ENCODE measurements at places on chromosomes 5 and 9. TPM values are rescaled to one million over a fixed set of nuclear protein-coding genes. Genes with fewer than 3 reads are reported as not detected.

DNA sequence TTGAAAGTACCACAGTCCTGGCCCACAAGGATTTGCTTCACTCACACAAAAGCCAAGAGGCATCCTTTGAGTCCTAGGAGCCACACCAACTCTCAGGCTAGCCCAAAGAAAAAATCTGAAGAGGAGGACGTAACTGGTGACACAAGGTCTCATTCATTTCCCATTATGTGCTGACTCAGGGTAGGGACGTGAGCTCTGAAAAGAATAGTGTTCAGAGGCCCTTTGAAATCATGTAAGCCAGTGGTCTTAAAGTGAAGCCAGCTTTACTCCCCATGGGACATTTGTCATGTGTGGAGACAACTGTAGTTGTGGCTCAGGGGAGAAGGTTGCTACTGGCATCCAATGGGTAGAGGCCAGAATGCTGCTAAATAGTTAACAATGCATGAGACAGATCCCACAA, 332.4 kb downstream of the KCTD16 start:
- DNase-seq, result no peak

Gene SLC34A3
- 10.3 TPM for polyA plus RNA-seq

DNA sequence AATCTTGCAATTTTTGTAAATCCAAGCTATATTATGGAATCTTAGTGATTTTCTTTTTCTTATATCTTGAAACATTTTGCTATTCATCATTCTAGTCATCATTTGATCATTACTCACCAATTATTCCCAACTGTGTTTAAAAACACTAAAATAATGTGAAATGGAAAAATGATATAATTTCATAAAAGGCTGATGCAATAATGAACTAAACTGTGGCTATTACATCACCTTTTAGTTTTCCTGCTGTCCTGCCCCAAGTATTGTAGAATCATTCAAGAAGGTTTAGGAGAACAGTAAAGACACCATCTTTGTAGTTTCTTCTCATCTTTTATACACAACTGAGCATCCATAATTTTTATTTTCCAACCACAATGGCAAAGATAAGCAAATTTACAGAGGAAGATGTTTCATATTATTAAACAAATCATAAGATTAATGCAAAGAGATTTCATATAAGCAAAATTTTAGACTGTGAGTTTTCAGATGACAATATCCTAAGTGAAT, 431.0 kb upstream of the SLC30A5 start:
- DNase-seq, result no peak

- no peak for DNase-seq
Measured at GRCh38 chr5:150053713-150054392, 32.5 kb downstream of the CSF1R start.

- no peak for DNase-seq
Measured at GRCh38 chr9:87275047-87275725, 222.5 kb upstream of the DAPK1 start.

DNA sequence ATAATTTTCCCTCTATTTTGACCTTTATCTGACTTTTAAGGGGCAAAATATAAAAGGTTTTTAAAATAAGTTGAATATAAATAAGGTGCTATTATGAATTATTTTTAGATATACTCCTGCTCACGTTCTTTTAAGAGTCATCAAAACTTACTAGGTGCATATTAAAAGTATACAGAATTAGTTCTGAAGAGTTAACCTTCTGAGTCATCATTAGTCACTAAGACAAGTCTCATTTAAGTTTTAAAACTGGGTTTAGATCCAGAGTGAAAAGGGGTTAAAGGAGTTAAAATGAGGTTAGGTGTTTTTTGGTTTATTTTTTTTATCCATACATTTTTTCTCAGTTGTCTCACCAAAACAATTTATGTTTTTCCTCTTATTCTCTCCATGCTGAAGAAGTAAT, 41.7 kb downstream of the SMIM15 start:
- no peak for DNase-seq

DNA sequence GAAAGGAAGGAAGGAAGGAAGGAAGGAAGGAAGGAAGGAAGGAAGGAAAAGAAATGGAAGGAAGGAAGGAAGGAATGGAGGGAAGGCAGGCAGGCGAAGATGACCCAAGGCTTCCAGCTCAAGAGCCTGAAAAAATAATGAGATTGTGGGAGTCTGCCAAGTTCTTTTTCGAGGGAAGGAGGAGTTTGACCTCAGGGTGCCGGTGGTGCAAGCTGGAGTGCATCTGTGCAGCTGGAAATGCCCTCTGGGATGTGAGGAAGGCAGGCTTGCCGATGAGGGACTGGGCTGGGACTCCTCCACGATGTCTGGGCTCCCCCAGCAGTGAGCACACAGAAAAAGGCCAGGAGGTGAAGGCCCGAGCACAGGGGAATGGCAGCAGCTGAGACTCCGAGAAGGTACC, 154.9 kb upstream of the DAPK1 start:
- DNase-seq, result no peak

DNA sequence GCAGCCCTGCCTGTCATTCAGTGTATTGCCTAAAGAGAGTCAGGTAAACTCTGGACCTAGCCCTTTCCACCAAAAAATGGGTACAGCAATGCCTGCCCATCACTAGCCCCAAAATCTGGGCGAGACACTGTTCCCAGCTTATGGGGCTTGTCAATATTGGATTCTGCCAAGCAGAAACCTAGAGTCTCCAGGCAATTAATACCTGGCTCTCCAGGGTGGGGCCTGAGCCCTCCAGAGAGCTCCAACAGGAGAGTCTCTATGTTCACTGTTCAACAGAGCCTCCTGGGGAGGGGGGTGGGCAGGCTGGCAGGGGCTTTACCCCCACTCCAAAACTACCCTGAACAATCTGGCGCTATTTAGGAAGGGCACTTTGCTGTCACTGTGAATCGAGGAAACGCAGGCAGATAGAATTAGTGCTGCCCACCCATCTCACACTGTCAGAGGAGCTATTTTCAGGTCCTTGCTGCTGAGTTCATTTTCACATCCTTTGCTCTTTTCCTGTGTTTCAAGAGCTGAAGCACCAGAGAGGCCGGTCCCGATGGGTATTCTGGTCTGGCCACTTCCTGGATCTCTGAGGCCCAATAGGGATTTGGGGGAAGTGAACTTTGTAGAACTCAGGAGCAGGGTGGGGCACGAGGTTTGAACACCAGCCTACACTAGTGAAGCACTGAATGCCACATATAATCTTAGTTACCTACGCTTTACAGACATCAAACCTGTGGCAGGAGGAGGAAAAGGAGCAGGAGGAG, 121.8 kb downstream of the C5orf15 start:
- DNase-seq, result no peak

DNA sequence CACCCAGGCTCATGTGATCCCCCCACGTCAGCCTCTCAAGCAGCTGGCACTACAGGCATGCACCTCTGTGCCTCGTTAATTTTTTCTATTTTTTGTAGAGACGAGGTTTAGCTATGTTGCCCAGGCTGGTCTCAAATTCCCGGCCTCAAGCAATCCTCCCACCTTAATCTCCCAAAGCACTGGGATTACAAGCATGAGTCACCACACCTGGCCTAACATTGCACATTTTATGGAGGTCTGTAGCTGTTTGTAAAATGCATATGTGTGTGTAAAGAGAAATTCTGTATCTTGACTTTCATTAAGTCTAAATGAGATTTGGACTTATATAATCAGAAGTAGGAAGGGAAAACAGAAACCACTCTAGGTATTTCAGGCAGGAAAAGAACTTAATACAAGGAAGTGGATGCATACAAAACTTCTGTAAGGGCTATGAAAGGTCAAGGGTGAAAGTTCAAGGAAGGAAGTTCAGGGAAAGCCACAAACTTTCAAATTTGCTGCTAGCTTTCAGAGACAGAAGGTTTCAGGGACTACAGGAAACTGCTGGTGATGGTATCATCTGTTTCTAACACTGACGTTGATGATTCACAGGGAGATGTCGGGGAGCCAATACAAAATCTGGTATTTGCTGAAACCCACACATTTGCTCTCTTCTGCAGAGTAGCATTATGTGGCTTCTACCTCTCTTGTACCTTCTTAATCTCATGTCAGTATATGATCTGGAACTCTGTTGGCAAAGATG, 209.4 kb downstream of the PIK3R1 start:
- DNase-seq, result no peak

DNA sequence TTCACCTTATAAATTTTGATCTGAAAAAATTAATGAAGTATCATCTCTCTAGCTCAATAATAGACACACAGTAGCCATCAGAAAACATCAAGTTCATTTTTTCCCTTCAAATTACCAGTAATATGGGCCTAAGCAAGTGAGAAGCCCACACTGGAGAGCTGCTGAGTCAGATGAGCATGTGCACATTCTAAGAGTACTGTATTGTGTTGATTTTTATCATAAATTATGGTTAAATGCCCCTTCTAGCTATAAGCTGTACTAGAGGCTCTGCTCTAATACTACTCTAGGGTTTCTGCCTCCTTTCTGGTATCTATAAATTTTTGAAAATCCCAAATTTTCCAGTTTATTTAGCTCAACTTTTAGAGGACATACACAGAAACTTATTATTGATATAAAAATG, 42.1 kb upstream of the TYRP1 start:
- DNase-seq, result no peak

- DNase-seq, result no peak
Measured at GRCh38 chr9:137295849-137296669, 6.0 kb downstream of the NRARP start.

GRCh38 chr5:17403695-17404490, 94.1 kb upstream of the TAF11L2 start:
- DNase-seq, result no peak

- DNase-seq, result no peak
Measured at GRCh38 chr5:139043157-139043905, 154.8 kb downstream of the SIL1 start.

DNA sequence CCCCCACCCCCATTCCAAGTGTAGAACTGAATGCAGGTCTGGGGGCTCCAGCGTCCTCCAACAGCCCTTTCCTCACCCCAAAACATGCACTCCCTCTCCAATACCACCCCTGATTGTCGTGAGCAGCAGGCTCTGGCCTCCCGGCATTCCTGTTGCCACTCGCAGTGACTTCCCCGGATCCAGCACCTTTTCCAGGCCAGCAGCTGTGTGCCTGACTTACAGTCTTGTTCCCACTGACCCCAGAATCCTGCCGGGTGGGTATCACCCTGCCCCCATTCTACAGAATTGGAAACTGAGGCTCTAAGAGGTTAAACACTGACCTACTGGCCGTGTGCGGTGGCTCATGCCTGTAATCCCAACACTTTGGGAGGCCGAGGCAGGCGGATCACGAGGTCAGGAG, 127.2 kb downstream of the OLFM1 start:
- no peak for DNase-seq

Gene ZNF883
- 7.1 TPM for polyA plus RNA-seq

Gene GRIN3A
- 1.6 TPM for polyA plus RNA-seq

GRCh38 chr5:113520429-113520828, 6.9 kb downstream of the YTHDC2 start:
- no peak for DNase-seq

Gene C5orf58
- polyA plus RNA-seq, result 0.11 TPM

- no peak for DNase-seq
Measured at GRCh38 chr5:72266862-72267261, 53.2 kb downstream of the MRPS27 start.

GRCh38 chr9:135960411-135961276, 529 bp downstream of the UBAC1 start:
- DNase-seq, result no peak

DNA sequence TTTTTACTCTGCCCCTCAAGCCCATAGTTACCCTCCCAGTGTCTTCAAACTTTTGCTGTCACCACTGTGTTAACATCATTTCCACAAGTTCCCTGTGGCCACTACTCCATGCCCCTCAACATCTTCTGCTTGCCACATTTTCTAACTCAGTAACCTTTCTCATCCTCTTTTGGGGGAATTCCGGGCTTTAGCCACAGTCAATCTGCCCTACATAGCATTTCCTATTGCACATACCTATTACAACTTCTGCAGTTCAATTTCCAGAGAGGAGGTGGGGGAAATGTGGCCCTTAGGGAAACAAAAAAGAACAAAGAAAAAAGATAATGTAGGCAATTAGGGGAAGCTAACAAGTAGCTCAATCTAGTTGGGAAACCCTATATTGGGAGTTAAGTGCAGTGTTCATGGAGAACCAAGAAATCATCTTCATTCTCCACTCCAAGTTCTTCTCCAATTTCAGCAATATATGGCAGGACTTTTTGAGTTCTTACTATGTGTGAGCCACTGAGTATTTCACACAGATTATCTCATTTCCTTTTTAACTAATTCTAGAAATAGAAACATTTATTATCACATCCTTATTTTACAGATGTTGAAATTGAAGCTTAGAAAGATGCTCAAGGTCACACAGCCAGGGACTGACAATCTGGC, 40.2 kb upstream of the LPAR1 start:
- no peak for DNase-seq

DNA sequence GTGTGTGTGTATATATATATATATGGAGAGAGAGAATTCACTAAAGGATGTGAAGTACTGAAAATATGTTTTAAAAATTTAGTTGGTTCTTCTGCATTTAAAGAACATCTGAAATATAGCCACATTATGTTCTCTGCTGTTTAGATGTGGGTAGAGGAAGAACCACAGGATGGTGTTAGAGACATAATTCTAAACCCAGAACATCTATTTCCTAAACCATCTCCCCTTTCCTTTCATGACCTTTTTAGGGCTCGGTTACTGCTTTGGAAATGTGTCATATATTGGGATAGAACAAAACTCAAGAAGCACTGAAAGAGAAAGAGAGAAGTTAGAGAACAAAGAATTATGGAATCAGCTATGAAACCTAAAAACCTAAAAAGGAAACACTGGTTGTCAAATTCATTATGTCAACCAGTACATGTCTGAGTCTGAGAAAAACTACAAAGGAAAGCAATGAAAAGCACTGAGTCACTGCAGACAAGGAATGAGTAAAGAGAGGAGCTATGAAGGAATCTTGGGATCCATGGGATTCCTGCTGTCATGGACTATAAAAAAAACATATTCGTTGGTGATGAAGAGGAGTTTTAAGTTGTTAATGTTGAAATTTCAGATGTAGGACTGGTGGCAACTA, 28.4 kb downstream of the SLC12A2 start:
- no peak for DNase-seq

GRCh38 chr9:120711841-120712538, 2.3 kb downstream of the MEGF9 start:
- DNase-seq, result no peak

DNA sequence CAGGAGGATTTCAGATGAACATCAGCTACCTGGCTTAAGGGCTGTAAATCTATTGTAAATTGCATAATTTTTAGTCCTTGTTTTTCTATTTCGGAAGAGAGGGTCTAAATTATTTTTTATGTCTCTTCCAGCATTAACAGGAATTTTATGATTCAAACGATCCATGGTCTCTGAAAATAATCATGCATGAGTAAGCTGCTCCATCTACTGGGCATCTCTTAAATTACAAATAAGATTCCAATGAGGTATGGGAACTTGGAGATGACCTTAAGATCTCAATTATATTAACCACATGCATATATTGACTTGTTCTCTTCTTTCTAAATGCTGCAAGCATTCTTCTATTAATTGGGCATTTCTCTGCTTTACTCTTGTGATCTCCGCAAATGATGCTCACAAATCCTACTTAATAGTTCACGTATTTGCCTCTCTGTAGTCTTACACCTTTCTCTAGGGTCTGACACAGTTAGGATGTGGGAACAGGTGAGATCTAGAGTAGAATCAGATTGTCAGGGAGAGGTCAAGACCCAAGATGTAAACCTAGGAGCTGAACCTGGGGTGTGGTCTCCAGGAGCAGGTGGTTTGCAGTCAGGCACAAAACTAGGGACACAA, 86.9 kb downstream of the NUDT12 start:
- no peak for DNase-seq
